ENCODE measurements at places on chromosomes 12 and 14.

- DNase-seq = no peak
These were observed 55.9 kb downstream of the TSPAN11 start for GRCh38 chr12:30982413-30982812.

- DNase-seq = no peak
These were observed 116.1 kb upstream of the ATF7IP start for GRCh38 chr12:14249368-14249767.

DNA sequence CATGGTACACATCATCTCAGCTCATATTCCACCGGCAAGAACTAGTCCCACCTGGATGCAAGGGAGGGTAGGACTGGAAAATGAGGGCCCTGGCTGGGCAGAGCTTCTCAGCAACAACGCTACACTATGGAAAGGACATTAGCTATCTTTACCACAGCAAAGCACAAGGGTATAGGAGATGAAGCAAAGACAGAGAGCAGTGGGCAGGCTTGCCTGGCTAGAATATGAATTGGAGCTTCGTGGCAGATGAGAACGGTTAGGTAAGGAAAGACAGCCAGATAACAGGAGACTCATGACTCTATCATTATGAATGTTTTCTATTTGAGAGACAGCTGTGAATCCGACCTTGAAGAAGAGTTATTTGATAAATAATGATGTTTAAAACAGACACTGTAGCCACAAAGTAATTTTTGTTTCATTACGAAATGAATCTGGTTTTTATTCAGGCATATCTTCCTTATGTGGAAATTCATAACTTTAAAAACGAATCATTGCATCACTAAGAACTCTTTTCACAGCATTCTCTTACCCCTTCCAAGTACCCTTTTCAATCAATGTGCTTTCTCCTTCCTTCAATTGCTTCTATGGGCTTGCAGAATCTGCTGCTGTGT lies 59.1 kb upstream of the PCED1B start:
- DNase-seq = no peak

GRCh38 chr12:121712190-121712460 lies 427 bp upstream of the TMEM120B start:
- DNase-seq = no peak

DNA sequence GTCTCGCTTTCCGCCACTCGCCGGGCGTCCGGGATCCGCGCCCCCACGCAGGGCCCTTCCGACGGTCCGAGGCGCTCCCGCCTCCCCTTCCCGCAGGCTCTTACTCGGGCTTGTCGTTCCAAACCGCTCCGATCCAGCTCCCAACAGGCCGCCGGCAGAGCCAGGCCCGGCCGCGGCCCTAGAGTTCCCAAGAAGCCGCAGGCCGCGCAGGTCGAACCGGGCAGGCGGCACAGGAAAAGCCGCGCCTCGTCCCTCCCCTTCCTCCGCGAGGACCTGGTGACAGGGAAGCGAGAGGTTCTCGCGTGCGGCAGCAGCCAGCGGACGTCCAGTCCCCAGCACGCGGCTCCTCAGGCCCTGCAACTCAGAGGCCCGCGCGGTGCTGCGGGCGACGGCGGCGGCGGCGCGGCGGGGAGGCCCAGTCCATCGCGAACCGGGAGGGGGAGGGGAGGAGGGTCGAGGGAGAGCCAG lies 272 bp downstream of the HECTD1 start:
- no peak for DNase-seq

DNA sequence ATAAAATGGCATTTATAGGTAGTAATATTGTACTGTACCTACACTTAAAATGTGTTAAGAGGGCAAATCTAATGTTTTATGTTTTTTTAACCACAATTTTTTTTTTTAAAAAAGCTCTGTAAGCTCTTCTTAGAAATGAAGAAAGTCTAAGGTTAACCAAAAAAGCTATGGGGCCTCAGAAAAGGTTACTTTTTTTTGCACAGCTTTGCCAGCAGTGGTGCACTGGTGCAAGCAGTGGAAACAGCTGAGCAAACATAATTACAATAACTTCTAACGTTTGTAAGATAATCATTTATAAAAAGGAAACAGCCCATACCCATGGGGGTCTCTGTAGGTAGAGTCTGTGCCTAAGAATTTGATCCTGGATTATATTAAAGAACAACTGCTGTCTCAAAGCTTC lies 85.1 kb upstream of the NID2 start:
- DNase-seq = no peak

DNA sequence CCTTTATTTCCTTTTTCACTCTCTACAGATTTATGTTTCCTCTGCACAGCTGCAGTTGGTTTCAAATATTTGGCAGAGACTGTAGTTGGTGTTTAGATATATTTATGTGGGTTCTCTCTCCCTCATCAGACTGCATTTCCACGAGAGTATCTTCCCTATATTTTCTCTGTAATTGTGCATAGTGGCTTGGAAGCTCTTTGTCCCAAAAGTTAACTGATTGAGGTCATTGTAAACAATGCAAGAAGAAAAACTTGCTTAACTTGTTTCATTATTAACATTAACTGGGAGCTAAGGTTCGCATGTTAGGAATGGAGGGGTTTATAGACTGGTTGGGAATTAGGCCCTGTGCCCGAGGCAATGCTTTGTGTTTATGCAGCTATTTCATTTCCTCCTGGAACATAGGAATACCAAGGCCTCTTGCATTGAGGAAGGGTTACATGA lies 216.9 kb upstream of the HMGA2 start:
- DNase-seq = no peak

- DNase-seq = no peak
These were observed 745 bp downstream of the CDCA4 start for GRCh38 chr14:105019861-105020814.

DNA sequence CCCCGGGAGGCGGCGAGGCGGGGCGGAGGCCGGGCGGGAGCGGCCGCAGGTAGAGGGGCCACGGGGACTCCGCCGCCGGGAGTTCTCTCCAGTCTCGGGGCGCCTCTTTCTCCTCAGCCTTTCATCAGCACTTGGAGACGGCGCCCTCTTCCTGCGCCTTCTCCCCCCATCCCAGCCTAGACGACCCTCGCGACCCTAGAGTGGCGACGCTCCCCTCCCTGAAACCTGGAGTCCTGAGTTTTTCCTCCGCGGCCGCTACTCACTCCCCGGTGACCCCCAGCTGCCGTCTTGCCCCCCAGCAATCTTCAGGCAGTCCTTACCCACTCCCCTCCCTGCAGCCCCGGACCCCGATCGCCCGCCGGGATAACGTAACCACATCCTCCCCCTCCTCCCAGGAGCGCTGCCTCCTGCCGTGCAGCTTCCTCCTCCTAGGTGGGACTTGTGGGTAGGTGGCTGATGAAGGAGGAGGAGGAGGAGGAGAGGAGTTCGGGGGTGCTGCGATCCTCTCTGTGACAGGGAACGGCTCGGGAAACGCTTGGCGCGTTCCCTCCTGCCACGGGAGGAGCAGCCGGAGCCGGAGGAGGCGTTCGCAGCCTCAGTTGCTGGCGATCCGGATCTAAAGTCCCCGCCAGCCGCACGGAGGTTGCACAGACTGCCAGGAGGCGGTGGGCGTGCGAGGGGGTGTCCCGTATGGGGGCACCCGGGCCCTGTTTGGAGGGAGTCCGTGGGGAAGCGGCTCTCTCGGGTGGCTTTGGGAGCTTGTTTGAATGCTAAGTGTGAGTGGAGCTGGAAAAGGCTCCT lies 891 bp downstream of the PLEKHA5 start:
- no peak for DNase-seq

- DNase-seq = no peak
These were observed 2.2 kb downstream of the DTX3 start for GRCh38 chr12:57606821-57607220.

- no peak for DNase-seq
These were observed 821.0 kb downstream of the TMEM121 start for GRCh38 chr14:106347291-106347778.

DNA sequence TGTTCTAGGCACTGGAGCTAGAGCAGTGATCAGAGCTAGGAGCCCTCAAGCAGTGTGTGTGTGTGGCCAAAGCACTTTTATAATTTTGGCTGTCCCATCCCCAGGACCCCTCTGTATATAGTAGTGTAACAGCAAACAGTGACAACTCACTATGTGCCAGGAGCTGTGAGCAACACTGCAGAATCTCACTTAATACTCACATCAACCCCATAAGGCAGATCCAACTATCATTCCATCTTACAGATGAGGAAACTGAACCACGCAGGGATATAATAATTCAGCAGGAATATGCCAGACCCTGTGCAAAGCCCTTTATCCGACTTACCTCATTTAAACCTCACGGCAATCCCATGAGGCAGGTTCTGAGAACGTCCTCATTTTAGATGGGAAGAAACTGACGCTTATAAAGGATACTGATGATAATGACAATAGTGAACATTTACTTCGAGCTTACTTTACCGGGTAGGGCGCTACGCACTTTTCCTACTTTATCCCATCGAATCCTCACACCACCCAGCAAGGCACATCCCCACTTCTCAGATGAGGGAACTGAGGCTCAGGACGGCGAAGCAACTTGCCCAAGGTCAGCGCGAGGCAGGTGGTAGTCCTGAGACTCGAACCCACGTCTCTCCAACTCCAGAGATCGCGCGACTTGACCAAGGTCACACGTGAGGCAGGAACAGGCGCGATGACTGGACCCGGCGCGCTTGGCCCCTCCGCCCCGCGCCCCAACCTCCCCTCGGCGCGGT lies 687 bp downstream of the RAB35 start:
- no peak for DNase-seq

DNA sequence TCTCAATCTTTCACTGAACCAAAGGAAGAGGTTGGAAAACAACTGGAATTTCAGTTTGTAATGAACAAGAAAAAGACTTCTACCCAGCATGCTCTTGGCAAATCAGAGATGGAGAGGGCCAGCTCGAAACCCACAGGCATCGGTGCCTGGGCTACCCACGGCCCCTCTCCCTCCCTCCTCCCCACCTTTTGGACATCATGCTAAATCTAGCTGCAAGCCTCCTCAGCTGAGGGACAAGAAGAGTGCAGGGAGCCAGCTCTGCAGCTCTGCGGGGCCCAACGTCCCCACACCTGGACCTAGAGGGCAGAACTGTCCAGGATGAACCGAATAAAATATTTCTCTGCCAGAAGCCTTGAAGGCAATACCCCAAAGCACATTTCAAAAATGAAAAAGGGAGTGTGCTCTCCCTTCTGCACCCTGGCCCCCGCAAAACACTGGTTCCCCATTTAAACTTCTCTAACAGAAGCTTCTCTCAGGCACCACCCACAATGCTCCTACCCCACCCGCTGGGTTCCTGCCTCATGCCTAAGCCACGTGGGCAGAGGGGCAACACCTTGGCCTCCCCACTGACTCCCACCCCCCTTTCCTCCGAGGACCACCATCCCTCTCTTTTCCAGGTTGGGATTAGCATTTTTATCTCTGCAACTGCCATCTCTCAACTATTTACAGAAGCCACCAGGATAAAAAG lies 8.2 kb downstream of the CAMKK2 start:
- DNase-seq = no peak

- no peak for DNase-seq
These were observed 117.3 kb downstream of the ERC1 start for GRCh38 chr12:1108276-1108675.

DNA sequence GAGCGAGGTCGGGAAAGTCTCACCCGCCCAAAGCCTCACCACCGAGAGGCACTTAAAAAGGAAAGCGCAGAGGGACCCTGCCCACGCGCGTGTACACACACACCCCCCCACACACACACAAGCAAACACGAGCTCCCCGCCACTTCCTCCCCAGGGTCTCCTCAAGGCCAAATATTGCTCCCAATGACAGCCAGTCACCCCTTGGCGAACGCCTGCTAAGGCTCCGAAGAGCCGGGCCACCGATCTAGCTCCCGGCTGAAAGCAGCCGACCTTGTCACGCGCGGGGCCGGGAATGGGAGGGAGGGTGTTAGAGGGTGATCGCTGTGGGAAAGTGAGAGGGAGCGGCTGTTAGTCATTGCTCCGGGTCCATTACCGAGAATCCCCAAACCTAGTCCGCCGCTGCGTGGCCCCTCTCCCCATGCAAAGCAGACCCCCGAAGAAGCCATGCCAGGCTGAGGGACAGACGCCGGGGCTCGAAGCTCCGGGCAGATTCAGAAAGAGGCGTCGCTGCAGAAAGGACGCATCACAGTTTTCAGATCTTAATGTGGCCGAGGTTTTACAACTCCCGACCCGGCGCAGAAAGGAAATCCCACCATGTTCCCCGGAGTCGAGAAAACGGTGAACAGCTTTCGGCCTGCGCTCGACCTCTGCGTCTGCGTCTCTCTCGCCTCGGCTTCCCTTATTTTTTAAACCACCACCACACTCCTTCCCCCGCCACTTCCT lies 2.6 kb downstream of the BMP4 start:
- no peak for DNase-seq
